ENCODE measurements at places on chromosomes 12 and 14. TPM values are rescaled to one million over a fixed set of nuclear protein-coding genes. Genes with fewer than 3 reads are reported as not detected.

- DNase-seq, result no peak
Measured at GRCh38 chr12:69657376-69658137, 41.5 kb downstream of the BEST3 start.

DNA sequence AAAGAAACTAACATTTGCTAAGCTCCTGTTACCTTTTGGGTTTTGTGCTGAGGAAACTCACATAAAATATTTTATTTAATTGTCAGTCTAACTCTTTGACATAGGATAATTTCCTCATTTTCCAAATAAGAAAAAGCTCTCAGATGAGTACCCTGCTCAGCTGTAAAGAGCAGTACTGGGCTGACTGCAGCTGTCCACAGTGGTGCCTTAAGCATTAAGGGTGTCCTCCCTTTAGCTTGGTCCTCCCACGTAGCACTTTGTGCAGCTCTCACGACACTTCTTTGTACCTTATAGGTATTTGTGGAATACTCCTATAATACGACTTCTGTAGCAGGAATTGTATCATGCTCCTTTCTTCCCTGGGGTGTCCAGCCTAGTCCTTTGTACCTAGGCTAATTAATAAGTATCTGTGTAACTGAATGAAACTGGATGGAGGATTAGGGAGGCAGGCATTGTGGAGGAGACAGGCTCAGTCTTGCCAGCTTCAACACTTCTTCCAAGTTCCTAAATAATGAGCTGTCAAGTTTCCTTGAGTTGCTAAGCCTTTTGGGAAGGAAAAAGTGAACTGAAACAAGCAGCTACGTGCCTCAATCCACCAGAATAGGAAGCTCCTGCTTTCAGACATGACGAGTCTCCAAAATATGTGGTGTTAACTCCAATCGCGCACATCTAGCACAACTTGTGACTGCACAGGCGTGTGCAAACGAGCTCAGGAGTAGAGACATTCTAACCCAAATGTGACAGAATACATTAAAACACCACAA is 123.0 kb downstream of the SLC38A4 start:
- DNase-seq, result no peak

DNA sequence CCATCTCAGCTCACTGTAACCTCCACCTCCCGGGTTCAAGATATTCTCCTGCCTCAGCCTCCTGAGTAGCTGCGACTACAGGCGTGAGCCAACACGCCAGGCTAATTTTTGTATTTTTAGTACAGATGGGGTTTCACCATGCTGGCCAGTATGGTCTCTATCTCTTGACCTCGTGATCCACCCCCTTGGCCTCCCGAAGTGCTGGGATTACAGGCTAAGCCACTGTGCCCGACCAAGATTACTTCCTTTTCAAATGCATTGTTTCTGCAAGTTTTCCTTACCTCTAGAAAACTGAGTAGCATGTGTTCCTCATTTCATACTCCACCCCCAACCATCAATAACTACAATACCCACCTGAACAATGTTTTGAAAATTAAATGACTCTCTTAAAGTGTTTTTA is 13.1 kb downstream of the ARF6 start:
- no peak for DNase-seq

DNA sequence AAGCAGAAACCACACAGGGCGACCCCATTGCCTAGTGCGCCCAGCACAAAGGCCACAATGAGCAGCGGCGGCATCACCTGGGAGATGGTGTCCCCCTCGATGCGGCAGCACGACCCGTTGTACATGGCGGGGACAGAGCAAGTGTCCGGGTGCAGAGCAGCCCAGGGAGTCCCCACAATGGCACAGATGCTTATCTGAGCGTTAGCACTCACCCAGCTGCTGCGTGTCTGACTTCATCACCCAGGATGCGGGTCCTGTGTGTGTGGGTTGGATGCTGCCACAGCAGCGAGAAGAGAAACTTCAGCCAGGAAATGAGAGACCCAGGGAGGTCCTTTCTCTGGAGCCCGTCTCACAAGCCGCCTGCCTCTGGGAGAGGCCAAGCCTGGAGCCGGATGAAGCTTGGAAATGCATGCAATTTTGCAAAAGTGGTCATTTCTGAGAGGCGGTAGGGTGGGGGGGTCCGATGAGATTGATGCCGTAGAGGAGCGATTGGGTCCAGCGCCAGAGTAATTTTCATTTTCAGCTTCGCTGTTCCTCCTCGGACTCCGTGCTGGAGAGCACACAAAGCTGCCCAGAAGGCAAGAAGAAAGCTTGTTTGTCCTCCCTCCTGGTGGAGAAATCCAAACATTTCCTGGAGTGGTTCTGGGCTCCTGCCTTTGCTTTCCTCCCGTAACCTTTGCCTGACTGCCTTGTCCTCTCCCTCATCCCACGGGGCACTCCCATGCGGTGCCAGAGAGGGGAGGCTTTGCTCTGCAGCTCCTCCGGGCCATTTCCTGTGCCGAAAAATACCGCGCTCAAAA is at the start of gene HCAR1:
Gene HCAR1 (minus strand): TSS at position 630 of the 800 bp plus-strand sequence. CDS start 505 bp downstream, at position 125.
- DNase-seq, result no peak

DNA sequence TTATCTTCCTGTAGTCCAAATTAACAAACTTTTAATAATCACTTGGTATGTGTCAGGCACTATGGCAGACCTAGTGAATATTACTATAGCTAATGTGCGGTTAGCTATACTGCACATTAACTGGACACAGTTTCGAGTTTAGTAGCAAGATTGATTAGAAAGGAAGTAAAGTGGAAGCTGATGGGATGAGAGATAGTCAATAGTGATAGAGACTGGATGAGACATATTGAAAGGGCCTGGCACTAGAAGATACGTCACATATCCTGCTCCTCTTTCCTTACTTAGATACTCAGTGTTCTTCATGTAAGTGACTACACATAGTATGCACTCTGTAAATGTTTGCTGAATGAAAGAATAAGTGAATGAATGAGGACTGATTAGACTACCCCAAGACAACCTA is 5.5 kb downstream of the TBK1 start:
- DNase-seq, result no peak

DNA sequence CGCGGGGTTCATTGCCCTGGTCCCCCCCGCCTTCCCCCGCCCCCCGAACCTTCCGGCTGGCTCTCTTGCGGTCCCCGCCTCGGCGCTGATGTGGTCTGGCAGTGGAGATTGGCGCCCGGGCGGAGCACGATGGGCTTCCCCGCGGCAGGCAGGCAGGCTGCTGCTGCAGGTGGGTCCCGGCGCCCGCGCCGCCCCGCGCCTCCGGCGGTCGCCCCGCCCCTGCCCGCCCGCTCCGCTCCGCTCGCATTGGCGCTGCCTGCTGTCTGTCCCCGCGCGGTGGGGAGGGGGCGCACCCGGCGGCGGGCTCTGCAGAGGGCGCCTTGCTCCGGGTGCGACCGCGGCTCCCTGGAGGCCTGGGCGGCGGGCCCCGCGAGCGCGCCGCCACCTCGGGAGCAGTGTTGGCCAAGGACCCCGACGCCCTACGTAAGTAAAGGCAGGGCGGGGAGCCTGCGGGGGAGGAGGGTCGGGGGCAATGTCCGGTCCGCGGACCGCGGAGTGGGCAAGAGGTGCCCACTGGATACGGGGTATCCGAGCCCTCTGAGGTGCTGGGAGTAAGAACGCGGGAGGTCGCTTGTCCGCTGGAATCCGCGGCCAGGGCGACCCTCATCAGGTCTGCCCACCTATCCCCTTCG is at the start of gene AKAP5:
Gene AKAP5 (plus strand): TSS at position 309 of the 632 bp plus-strand sequence. CDS start 2,896 bp downstream, outside the sequence.
- DNase-seq, result peak; percentile 80

GRCh38 chr12:66984962-66985361 is 284.2 kb upstream of the CAND1 start:
- DNase-seq, result no peak

DNA sequence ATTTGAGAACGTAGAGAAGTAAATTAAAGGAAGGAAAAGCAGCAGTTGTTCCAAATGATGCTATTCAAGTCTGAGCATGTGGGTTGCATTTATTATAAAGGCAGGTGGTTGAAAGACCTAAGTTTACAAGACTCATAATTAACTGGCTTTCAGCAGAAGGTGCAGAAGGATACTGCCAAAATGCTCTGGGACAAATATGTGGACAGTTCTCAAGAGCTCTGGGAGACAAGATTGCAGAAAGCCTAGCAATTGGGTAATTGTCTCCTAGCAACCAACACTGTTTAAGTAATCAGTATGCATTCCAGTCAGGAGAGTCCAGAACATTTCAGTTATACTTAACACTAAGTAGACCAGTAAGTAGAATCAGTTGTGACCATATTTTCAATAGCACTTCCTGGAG is 131.5 kb downstream of the GPR135 start:
- no peak for DNase-seq

GRCh38 chr12:42589465-42590329 is at the start of gene PRICKLE1:
TSS of gene PRICKLE1 (minus strand) at chr12:42589746. CDS start at chr12:42472516, 117,230 bp downstream.
- DNase-seq, result peak; percentile 59

The A2M gene
- 38.7 TPM for total RNA-seq

The SPRYD4 gene
- 1.2 TPM for total RNA-seq

The CLEC4D gene
- total RNA-seq, result under 0.01 TPM

The PCED1B gene
- total RNA-seq, result 0.41 TPM

The ABHD4 gene
- total RNA-seq, result 2.4 TPM

The OASL gene
- total RNA-seq, result not detected
